ENCODE measurements at places on chromosomes 6 and 20.
A peak's percentile ranks its signal among the peaks of the same experiment; 100 is the strongest.

GRCh38 chr20:37506152-37506725 lies 14.8 kb upstream of the NNAT start:
- no peak for DNase-seq
- H3K4me3 ChIP-seq = no peak overlapping the region
- peaks cover 3% of the 10 kb centered on the region for H3K4me1 ChIP-seq
- no peaks in the 10 kb centered on the region for H3K27me3 ChIP-seq
- H3K36me3 ChIP-seq = peaks cover 8% of the 10 kb centered on the region

DNA sequence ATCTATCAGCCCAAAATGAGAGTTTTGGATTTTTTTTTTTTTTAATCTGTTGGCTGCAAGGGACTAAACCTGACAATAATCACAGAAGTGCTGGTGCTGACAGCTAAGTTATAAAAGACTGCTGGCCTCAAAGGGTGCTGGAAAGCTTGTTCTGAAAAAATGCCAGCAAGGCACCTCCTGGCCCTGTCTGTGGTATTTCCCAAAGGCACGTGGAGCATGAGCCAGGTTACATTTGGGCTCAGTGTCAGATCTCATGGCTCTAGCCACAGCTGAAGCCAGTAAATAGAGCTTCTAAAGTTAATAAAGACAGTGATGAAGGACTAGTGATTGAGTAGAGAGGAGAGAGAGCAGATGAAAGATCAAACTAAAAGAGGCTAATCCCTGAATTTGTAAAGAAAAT lies 178.9 kb downstream of the FUT9 start:
- no peaks in the 10 kb centered on the region for H3K4me1 ChIP-seq
- no peaks in the 10 kb centered on the region for H3K27me3 ChIP-seq
- H3K27ac ChIP-seq = no peak overlapping the region
- H3K36me3 ChIP-seq = no peaks in the 10 kb centered on the region
- H3K4me3 ChIP-seq = no peak overlapping the region
- DNase-seq = no peak

DNA sequence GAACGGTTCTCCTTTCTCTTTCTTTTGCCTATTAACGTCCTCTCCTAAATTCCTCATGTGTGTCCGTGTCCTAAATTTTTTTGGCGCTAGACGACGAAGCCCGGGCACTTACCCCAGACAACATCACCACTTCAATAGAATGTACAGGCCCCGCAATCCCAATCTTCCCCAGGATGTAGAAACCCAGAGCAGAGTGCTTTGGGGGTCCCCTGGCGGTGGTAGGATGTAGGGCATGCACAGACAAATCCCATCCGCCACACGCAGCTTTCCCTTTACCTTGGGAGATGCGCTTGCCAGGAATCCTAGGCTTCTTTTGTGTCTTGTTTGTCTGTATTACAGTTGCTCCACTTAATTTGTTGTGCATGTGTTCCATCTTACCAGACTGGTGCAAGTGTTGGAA lies 417.3 kb upstream of the ARID1B start:
- H3K36me3 ChIP-seq = no peaks in the 10 kb centered on the region
- H3K27ac ChIP-seq = no peak overlapping the region
- H3K4me1 ChIP-seq = no peaks in the 10 kb centered on the region
- no peaks in the 10 kb centered on the region for H3K27me3 ChIP-seq
- no peak for DNase-seq

GRCh38 chr6:117118490-117118889 lies 146.9 kb upstream of the VGLL2 start:
- H3K27me3 ChIP-seq = no peaks in the 10 kb centered on the region
- no peaks in the 10 kb centered on the region for H3K36me3 ChIP-seq
- no peak overlapping the region for H3K27ac ChIP-seq
- no peak for DNase-seq

- H3K4me3 ChIP-seq = no peak overlapping the region
- no peak for DNase-seq
- H3K36me3 ChIP-seq = no peaks in the 10 kb centered on the region
- H3K4me1 ChIP-seq = no peaks in the 10 kb centered on the region
These were observed 53.2 kb downstream of the PPP1R14C start for GRCh38 chr6:150195996-150196417.

DNA sequence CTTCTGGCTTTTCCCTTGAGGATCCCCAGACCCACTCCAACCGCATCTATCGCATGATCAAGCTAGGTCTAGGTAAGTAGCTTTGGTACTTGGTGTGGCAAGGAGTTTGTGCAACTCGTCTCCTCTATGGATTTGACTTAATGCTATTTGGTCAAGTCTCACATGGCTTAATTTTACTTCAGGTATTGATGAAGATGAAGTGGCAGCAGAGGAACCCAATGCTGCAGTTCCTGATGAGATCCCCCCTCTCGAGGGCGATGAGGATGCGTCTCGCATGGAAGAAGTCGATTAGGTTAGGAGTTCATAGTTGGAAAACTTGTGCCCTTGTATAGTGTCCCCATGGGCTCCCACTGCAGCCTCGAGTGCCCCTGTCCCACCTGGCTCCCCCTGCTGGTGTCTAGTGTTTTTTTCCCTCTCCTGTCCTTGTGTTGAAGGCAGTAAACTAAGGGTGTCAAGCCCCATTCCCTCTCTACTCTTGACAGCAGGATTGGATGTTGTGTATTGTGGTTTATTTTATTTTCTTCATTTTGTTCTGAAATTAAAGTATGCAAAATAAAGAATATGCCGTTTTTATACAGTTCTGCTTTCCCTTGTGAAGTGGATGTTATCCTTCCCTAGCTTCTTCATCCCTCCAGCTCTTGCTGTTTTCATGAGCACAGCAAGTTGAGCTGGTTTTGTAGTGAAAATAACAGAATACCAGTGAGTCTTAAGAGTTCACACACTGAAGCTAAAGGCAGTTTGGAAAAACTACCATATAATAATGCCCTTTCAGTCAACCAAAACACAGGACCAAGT lies 3.8 kb downstream of the SLC35B2 start:
- no peak overlapping the region for H3K27ac ChIP-seq
- no peak overlapping the region for H3K4me3 ChIP-seq
- H3K27me3 ChIP-seq = no peaks in the 10 kb centered on the region
- H3K36me3 ChIP-seq = peaks cover 66% of the 10 kb centered on the region

DNA sequence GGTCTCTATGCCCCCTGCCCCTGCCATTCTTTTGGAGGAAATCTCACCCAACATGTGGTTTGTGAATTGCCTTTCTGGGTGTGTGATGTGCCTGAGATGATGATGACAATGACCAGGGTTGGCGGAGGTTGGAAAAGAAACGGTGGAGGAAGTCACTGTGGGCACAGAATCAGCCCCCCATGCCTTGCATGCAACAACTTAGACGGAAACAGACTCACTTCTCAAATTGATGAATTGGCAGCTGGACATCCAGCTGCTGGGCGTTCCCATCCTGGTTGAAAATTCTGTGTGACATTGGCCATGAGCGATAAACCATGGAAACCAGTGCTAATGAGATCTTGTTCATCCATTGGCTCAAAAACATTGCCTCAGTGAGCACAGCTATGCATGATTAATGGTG lies 95.8 kb upstream of the LY86 start:
- peaks cover 9% of the 10 kb centered on the region for H3K4me1 ChIP-seq
- H3K27ac ChIP-seq = no peak overlapping the region
- H3K27me3 ChIP-seq = no peaks in the 10 kb centered on the region
- H3K36me3 ChIP-seq = no peaks in the 10 kb centered on the region
- no peak for DNase-seq

- no peaks in the 10 kb centered on the region for H3K27me3 ChIP-seq
- no peak overlapping the region for H3K27ac ChIP-seq
- no peaks in the 10 kb centered on the region for H3K4me1 ChIP-seq
- peak overlapping the region; percentile 4 for H3K4me3 ChIP-seq
These were observed 8.4 kb upstream of the COL20A1 start for GRCh38 chr20:63284544-63284949.

- H3K4me1 ChIP-seq = no peaks in the 10 kb centered on the region
- H3K4me3 ChIP-seq = no peak overlapping the region
- no peak for DNase-seq
- no peaks in the 10 kb centered on the region for H3K27me3 ChIP-seq
These were observed 121.3 kb upstream of the SLC22A16 start for GRCh38 chr6:110597761-110598160.

DNA sequence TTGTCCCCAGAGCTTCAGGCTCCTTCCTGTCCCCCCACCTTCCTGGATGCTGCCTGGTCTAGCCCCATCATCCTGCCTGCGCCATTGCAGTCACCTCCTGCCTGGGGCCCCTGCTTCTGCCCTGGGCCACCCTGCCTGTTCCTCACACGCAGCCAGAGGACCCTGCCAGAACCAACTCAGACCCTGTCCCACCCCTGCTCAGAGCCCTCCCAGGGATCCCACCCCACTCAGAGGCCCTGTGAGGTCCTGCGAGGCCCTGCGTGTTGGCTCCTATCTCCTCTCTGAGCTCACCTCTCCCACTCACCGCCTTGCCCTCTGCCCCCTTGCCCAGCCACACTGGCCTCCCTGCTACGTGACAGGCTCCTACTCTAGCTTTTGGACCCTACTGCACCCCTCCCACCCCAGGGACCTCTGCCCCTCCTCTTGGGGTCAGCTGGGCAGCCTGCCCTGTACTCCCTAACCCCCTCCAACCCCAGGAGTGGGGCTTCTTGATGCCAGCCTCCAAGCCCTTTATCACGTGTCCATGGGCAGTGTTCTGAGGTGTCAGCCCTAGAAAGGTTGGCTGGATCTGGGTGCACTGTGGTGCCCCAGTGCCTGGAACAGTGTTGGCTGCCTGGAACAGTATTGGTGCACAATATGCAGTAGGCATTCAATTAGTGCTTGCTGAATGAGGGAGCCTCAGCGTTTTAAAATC lies 68.3 kb downstream of the CEBPB start:
- no peak for DNase-seq
- no peak overlapping the region for H3K4me3 ChIP-seq
- no peaks in the 10 kb centered on the region for H3K27me3 ChIP-seq
- no peaks in the 10 kb centered on the region for H3K36me3 ChIP-seq

GRCh38 chr20:46700481-46700880 lies 9.0 kb upstream of the SLC2A10 start:
- no peak overlapping the region for H3K4me3 ChIP-seq
- no peaks in the 10 kb centered on the region for H3K4me1 ChIP-seq
- no peak for DNase-seq
- H3K36me3 ChIP-seq = no peaks in the 10 kb centered on the region
- no peak overlapping the region for H3K27ac ChIP-seq

- no peak overlapping the region for H3K4me3 ChIP-seq
- DNase-seq = no peak
- no peaks in the 10 kb centered on the region for H3K27me3 ChIP-seq
These were observed 137.1 kb downstream of the ADGRG6 start for GRCh38 chr6:142438898-142439297.

- no peak overlapping the region for H3K27ac ChIP-seq
- no peaks in the 10 kb centered on the region for H3K4me1 ChIP-seq
- DNase-seq = no peak
- no peaks in the 10 kb centered on the region for H3K27me3 ChIP-seq
- H3K4me3 ChIP-seq = no peak overlapping the region
- no peaks in the 10 kb centered on the region for H3K36me3 ChIP-seq
These were observed 96.0 kb upstream of the LOC128125822 start for GRCh38 chr6:63476302-63476701.

GRCh38 chr6:35435074-35435837 lies 16.9 kb upstream of the FANCE start:
- no peak for DNase-seq
- no peaks in the 10 kb centered on the region for H3K4me1 ChIP-seq
- no peaks in the 10 kb centered on the region for H3K27me3 ChIP-seq
- H3K36me3 ChIP-seq = no peaks in the 10 kb centered on the region
- H3K27ac ChIP-seq = no peak overlapping the region
- H3K4me3 ChIP-seq = no peak overlapping the region

GRCh38 chr6:78713564-78713963 lies 153.8 kb upstream of the IRAK1BP1 start:
- DNase-seq = no peak
- H3K4me1 ChIP-seq = no peaks in the 10 kb centered on the region
- no peaks in the 10 kb centered on the region for H3K27me3 ChIP-seq

DNA sequence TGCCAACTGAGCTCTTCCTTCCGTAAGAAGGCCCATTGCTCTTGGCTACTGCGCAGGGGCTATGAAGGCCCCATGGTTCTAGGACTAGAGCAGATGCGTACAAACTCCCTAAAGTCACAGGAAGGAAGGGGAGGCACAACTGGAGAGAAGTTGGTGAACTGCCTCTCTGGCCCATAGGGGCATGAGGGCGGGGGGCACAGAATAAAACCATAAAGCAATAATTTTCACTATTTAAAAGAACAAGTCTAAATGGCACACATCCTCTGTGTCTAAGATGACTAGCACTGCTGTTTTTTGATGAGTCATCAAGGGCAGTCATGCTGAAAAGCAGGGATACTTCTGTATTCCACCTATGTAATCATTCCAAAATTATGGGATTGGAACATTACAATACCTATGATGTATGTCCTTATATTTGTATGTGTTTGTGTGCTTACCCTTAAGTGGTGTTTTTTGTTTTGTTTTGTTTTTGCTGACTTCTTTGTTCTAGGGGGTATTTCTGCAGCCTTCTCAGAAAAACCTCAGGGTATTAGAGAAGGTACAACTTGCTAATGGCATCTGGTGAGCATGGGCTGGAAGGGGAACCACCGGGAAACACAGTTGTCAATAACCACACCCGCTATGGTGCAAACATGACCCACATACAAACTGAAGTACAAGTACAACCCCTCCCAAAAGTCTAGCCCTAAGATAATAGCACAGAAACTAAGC lies 36.9 kb downstream of the B4GALT5 start:
- peak overlapping the region; percentile 84 for H3K27ac ChIP-seq
- peaks cover 68% of the 10 kb centered on the region for H3K4me1 ChIP-seq
- H3K4me3 ChIP-seq = no peak overlapping the region
- peak; percentile 47 for DNase-seq
- no peaks in the 10 kb centered on the region for H3K27me3 ChIP-seq

DNA sequence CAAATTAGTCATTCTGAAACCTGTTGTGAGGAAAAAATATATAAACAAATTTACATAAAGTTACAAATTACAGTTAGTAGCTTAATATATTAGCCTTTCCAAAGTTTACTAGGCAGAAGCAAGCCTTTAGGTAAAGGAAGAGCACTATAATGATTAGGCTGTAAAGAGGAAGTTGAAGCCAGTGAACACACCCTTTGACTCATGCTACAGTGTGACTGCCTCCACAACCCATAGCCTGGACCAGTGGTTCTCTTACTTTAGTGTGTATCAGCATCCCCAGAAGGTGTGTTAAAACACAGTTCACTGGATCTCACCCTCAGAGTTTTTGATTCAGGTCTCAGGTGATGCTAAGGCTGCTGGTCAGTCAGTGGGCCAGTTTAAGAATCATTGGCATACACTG lies 91.4 kb upstream of the DEFB112 start:
- H3K4me3 ChIP-seq = no peak overlapping the region
- no peak for DNase-seq
- H3K27me3 ChIP-seq = no peaks in the 10 kb centered on the region

DNA sequence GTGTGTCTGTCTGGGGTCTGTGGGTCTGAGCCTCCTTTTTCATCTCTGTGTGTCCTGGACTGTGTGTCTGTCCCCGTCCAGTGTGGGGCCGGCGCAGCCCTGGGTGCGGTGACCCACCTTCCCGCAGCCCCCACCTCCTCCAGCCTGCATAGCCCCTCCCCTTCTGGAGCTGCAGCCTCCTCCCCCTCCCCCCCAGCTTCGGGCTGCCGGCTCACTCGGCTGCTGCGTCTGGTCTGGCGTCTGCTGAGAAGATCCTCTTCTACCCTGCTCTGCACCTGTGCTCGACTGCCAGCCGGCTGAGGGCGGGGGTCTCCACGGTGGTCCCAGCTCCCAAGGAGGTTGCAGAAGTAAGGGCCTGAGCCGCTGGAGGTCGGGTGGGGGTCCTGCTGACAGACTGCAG lies 7.6 kb upstream of the LKAAEAR1 start:
- H3K4me1 ChIP-seq = no peaks in the 10 kb centered on the region
- DNase-seq = no peak
- no peak overlapping the region for H3K4me3 ChIP-seq
- no peaks in the 10 kb centered on the region for H3K27me3 ChIP-seq
- no peaks in the 10 kb centered on the region for H3K36me3 ChIP-seq
- no peak overlapping the region for H3K27ac ChIP-seq

- no peak overlapping the region for H3K4me3 ChIP-seq
- H3K36me3 ChIP-seq = no peaks in the 10 kb centered on the region
- H3K27me3 ChIP-seq = no peaks in the 10 kb centered on the region
- no peak for DNase-seq
These were observed 86.6 kb upstream of the BMP2 start for GRCh38 chr20:6680854-6681253.
